RPMI7951 (cell line): ENCODE measurements at places on chromosomes 13 and 19.
A peak's percentile ranks its signal among the peaks of the same experiment; 100 is the strongest.

- peak; percentile 69 for DNase-seq
Observed at GRCh38 chr13:46181840-46182490, at the start of gene LCP1. Gene LCP1, minus strand, starts transcription at chr13:46182177. Its CDS starts 22,515 bp downstream, at chr13:46159662.

GRCh38 chr13:28730762-28731161, 12.0 kb upstream of the SLC46A3 start:
- DNase-seq = no peak

GRCh38 chr19:15643387-15643786, 2.7 kb downstream of the CYP4F3 start:
- no peak for DNase-seq

DNA sequence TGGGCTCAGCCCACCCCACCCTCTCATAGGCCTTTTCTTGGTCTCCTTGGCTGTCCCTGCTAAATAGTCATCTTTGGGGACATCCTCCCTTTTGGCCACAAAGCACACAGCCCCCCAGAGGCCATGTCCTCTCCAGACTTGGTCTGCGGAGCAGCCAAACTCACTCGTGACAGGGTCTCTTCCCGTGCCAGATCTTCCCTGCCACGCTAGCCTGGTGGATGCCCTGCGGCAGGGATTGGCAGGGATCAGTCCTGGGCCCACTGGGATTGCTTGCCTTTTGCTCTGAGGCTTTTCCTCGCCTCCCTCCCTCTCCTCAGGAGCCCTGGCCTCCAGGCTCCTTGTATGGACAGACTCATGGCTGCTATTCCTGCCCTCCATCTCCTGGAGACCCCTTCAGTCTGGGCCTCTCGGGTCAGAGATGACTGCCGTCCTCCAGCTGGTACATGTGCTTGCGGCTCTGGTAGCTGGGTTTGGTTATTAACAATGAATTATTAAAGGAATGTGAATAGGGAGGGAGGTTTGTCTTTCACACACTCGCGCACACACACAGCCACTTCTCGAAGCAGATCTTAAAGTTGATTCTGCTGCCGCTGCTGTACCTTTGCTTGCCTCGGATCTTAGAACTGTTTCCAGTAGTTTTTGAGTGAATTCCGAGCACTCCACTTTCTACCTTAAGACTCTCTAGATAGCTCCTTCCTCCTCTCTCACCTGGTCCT, 45.1 kb downstream of the NFIX start:
- DNase-seq = no peak

DNA sequence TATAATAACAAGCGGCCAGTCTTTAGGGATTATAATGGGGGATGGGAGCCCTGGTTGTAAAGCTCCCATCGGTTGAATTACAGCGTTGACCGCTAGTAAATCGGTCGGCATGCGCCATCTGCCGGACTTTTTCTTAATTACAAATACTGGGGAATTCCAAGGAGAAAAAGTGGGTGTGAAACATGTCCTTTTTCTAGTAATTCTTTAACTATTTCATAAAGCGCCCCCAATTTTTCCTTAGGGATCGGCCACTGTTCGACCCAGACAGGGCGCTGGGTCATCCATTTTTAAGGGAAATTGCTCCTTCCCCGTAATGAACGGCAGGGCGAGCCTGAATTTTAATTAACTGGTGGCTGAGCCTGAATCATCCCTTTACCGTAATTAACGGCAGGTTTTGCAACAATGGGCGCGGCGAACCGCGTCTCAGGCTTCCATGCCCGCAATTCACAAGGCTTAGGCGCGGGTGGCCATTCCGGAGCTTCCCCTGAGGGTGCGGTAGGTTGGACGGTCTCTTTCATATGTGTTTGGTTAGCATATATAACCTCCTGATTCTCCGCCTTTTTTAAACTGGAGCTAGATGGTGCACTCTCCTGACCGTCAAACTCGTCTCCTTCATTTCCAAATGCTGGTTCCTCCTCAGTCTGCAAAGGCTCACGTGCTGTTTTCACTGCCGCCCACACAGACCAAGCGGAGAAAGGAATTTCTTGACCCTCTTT, 30.2 kb upstream of the EVI5L start:
- DNase-seq = peak; percentile 64

DNA sequence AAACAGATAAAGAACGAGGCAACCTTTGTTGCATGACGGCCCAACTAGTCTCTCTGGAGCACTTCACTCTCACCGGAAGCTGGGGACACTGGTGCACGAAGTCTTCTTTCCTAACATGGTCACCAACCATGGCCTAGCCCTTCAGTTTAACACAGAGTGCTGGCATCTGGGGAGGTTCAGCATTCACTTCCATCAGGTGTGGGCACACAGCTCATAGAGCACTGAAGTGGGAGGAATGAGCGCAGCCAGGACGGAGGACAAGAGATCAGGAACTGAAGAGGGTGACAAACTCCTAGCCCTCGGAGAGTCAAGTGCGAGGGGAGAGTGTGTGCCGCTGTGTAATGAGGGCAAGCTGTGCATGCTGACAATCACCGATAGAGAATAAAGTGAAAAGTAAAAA, 92.4 kb downstream of the CDADC1 start:
- no peak for DNase-seq

DNA sequence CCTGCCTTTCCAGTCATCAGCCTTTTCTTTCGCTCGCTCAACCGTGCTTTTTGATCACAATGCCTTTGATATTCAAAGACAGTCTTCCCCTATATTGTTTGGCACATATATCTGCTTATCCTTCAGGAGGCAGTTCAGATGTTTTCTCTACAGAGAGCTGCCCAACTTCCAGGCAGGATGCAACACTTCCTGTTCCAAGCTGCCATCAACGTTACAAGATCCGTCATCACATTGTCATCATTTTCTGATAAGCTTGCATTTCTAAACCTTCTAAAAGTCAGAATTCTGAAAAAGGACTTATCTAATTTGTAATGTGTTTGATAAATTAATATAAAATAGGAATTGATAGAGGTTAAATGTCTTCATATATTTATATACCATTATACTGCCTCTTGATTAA, 574.2 kb downstream of the TBC1D4 start:
- no peak for DNase-seq

GRCh38 chr13:73684286-73684685, 449.9 kb downstream of the KLF12 start:
- DNase-seq = no peak

GRCh38 chr13:111472083-111472482, 151.6 kb downstream of the TEX29 start:
- DNase-seq = no peak

DNA sequence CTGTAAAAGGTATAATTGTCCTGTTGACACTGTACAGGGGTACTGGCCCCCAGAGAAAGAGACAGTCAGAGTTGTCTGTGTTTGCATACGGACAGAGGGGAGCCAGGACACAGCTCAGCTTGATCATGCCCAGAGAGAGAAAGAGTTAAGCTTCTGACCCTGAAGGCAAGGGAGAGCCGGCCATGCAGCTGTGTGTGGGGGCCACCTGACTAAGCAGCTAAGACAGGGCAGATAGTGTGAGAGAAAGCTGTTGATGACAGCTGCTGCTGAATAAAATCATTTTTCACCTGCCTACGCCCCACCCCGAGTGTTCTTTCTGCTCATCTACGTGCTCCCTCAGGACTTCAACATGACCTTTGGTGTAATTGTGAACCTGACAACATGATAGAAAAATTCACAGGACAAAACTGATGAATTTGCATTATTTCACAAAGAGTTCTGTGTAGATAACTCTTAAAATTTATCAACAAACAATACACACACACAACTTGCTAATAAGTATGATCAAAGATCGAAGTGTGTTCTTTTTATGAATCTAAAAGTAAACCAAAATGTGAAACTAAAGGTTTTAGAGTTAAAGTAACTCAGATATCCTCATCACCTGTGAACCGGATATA, 1294.3 kb upstream of the ATXN8OS start:
- no peak for DNase-seq

- DNase-seq = no peak
Observed at GRCh38 chr19:45564131-45564780, 20.3 kb downstream of the OPA3 start.

DNA sequence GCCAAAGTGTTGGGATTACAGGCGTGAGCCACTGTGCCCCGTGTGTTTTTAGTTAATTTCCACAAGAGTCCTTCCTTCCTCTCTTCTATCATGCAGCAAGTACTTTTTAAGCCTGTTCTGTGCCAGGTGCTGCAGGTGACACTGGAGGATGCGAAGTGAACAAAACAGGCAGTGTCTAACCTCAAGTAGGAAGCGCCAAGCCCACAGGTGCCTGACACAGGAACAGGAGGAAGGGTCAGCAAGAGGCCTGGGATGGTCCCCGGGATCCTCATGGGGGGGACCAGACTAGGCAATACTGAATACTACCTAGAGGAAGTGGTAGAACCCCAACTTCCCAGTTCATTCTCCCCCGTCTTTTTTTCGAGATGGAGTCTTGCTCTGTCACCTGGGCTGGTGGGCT, 1.8 kb upstream of the CALR start:
- DNase-seq = no peak
